ENCODE measurements at places on chromosomes 2 and 18.
A peak's percentile ranks its signal among the peaks of the same experiment; 100 is the strongest.

GRCh38 chr2:9397201-9397600 lies 26.1 kb downstream of the ITGB1BP1 start:
- DNase-seq, result no peak

GRCh38 chr2:185475914-185476313 lies 262.7 kb upstream of the FSIP2 start:
- no peak for DNase-seq

- DNase-seq, result no peak
Observed at GRCh38 chr18:37667836-37668235, 102.2 kb upstream of the CELF4 start.

DNA sequence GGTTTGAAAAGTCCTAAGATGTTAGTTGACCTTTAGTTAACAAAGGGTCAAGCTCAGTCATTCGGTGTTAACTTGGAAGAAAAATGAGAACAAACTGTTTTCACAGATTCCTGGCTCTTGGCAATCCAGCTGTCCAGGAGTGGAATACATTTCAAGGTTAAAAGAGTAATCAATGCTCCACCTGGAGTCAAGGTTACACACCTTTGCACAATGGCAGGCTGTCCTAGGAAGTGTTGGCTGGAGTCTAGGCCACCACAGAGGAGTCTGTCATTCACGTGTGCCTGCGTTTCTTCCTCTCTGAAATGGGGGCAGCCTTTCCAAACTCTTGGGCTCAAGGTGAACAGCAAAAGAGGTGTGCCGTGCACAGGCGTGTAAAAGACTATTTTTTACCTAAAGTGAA lies 6.3 kb upstream of the ID2 start:
- no peak for DNase-seq

GRCh38 chr2:108554528-108554927 lies 20.3 kb downstream of the LIMS1 start:
- no peak for DNase-seq

GRCh38 chr18:65942854-65943253 lies 192.0 kb downstream of the CDH7 start:
- no peak for DNase-seq

- DNase-seq, result peak; percentile 36
Observed at GRCh38 chr2:237726401-237726830, 72.2 kb upstream of the RBM44 start.

DNA sequence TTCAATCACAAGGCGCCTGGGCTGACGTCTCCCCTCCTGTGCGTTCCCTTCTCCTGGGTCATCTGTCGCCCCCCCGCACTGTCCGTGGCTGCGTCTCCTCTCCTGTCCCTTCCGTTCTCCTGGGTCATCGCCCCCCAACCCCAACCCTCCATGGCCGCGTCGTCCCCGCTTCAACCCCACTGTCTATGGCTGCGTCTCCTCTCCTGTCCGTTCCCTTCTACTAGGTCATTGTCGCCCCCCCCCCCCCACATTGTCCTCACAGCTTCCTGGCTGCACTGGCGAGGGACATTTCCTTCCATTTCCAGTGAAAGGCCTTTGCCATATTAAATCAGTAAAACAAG lies 118.9 kb downstream of the TMEM18 start:
- DNase-seq, result no peak

DNA sequence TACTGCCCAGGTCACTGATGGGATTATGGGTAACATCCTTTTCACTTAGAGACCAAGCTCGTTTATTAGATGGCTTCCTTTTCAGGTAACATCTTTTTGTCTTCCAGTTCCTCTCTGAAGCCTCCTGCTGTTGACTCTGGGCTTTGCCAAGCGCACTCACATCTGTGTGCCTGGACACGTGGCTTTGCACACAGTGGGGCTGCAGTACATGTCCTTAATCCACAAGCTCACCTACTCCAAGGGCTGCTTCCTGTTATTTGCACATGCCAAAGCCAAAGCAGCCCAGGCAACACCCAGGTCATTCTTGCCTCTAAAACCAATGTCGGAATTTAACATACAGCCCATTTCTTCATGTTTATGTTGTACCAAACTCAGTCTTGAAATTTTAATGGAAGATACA lies 124.2 kb upstream of the BOD1L2 start:
- DNase-seq, result no peak

- DNase-seq, result no peak
Observed at GRCh38 chr2:63788071-63788470, 53.6 kb upstream of the UGP2 start.

DNA sequence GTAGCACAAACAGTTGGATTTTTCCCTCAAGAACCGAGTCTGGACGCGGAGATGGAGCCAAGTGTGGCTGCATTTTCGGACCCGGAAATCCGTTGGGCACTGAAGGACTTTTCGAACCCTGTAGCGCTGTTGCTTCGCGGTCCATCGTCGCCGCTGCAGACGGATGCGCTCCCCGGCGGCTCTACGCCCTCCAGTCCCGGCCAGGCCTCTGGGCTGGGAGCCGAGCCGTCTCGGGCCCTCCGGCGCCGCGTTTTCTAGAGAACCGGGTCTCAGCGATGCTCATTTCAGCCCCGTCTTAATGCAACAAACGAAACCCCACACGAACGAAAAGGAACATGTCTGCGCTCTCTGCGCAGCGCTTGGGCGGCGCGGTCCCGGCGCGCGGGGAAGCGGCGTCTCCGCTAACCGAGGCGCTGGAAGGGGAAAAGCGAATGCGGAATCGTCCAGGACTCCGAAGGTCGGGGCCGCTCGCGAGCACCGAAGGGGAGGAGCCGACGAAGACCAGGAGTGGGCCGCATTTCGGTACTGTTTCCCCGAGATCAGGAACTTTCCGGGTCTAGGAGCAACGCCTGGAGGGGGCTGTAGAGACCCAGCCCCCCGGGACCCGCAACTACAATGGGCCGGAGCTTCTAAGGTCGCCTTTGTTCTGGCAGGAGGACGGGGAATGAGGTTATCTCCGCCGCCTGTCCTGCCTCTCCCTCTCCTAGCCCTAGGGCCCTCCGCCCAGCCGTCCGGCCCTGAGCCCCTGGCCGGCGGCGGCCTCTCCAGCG lies 3.2 kb downstream of the EMX1 start:
- DNase-seq, result no peak

- no peak for DNase-seq
Observed at GRCh38 chr2:71358931-71359671, 27.5 kb downstream of the ZNF638 start.

- no peak for DNase-seq
Observed at GRCh38 chr18:40577981-40578365, 1377.1 kb upstream of the PIK3C3 start.

DNA sequence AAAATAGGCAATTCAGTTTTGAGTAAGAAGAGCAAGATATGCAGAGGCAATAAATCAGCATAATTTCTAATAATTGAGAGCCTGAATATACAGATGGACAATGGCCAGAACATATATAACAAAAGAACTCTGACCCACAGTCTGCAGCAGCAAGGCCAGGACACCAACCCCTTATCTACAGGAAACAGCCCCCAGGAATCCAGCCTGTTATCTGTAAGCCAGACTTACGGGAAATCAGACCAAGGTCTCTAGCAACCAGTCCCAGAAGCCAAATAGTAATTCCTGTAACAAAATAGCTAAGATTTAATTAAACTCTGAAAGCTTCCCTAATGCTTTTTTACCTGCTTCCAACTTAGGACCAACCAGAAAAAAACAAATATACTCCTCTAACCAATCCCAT lies 434.5 kb upstream of the GYPC start:
- peak; percentile 4 for DNase-seq

- no peak for DNase-seq
Observed at GRCh38 chr18:38362286-38362792, 796.7 kb upstream of the CELF4 start.

DNA sequence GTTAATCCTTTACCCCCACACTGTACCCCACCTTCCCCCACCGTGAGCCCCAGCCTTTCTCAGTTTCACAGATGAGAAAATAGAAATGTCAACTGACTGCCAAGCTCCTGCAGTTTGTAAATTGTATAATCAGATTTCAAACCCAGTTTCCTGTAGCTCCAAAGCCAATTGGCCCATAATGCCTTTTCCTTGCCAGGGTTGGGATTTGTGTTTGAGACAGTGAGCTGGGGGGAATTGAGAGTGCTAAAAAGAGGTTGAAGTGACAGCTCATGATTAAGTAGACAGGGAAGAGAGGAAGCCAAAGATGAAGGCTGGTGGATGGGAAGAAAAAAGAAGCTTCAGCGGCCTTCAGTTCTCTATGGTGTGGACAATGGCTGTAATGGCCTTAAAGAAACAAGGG lies 10.7 kb downstream of the OSBPL6 start:
- DNase-seq, result no peak

GRCh38 chr2:232349946-232350635 lies 28.5 kb upstream of the ALPP start:
- no peak for DNase-seq

DNA sequence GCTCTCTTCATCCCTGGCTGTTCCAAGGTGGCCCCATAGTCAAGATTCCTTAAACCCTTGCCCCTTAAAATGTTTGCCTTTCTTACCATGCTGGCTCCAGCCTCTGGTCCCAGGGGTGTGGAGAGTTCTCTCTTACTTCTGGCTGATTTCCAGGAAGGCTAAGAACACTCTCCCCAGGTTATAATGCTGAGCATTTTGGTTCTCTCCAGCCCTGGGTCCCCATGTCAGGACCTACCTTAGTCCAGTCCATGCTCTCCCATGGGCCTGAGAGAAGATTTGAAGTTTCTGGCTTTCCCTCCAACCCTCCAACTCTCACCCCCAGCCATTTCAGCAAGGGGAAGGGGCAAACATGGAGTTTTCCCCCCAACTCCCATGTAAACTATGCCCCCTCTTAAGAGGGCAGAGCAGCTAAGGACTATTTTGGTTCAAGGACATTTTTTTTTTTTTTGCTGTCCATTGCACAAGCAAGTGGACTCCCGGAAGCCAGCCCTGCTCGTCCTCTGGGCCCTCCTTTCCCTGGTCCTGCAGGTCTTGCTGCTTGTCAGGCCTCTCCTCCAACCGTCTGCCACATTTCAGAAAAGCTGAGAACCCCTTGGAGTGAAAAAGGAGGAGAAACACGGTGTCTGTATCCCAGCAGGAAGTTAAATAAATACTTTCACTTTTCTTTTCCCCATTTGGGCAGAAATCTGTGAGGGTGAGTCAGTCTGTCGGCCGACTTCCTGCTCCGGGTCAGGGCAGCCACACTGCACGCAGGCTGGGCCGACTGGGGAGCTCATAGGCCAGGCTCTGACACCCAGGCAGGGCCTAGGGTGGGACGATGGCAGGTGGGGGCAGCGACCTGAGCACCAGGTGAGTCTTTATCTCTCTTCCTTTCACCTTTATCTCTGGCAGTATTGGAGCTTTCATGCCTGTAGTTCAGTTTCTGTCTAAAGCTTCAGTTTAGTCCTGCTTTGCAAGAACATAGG lies at the start of gene SP140L:
TSS of gene SP140L (plus strand) at position 741 of the 965 bp plus-strand sequence. CDS start at position 818, 77 bp downstream.
- peak; percentile 84 for DNase-seq

GRCh38 chr18:45402485-45403056 lies 212.7 kb upstream of the SLC14A2 start:
- DNase-seq, result no peak

- DNase-seq, result no peak
Observed at GRCh38 chr2:74253971-74254310, 55.5 kb downstream of the MTHFD2 start.

- DNase-seq, result no peak
Observed at GRCh38 chr18:37671530-37671929, 105.9 kb upstream of the CELF4 start.

- no peak for DNase-seq
Observed at GRCh38 chr2:32810909-32811495, 135.8 kb upstream of the LTBP1 start.

DNA sequence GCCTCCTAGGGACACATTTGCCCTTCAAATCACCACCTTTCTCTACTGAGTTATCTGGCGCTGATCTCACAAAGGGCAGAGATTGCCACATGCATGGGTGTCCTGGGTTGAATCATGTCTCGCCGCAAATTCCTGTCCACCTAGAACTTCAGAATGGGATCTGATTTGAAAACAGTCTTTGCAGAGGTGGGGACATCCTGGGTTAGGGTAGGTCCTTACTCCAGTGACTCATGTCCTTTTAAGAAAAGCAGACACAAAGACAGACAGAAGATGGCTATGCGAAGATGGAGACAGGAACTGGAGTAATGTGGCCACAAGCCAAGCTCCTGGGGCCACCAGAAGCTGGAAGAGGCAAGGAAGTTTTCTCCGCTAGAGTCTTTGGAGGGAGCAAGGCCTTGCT lies 197.4 kb upstream of the SMIM21 start:
- no peak for DNase-seq

DNA sequence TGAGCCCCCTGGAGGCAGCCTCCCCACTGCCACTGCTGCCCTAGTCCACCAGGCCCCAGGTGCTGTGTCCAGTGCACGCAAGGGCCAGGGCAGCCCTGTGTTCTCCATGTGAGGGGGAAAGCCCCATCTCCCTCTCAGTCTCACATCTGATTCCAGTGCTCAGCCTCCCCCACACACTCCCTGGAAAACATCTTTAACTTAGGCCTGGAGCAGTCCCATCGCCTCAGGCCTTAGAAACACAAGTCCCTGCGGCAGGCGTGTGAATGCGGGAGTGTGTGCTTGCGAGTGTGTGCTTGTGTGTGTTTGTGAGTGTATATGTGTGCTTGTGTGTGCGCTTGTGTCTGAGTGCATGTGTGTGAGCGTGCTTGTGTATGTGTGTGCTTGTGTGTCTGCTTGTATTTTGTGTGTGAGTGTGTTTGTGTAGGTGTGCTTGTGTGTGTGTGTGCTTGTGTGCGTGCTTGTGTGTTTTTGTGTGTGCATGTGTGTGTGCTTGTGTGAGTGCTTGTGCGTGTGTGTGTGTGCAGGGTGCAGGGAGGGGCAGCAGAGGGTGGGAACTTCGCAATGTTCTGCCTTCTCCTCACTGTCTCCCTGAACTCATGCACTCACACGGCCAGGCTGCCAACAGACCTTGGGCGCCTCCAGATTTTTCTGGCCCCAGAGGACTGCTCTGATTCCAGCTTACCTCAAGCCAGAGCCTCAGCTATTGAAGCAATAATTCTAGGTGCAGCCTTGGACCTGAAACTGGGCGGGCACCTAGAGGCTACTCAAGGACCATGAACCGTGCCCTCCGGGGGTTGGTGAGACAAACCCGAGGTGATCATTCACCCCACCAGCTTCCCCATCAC lies 139.6 kb downstream of the CABLES1 start:
- DNase-seq, result no peak

DNA sequence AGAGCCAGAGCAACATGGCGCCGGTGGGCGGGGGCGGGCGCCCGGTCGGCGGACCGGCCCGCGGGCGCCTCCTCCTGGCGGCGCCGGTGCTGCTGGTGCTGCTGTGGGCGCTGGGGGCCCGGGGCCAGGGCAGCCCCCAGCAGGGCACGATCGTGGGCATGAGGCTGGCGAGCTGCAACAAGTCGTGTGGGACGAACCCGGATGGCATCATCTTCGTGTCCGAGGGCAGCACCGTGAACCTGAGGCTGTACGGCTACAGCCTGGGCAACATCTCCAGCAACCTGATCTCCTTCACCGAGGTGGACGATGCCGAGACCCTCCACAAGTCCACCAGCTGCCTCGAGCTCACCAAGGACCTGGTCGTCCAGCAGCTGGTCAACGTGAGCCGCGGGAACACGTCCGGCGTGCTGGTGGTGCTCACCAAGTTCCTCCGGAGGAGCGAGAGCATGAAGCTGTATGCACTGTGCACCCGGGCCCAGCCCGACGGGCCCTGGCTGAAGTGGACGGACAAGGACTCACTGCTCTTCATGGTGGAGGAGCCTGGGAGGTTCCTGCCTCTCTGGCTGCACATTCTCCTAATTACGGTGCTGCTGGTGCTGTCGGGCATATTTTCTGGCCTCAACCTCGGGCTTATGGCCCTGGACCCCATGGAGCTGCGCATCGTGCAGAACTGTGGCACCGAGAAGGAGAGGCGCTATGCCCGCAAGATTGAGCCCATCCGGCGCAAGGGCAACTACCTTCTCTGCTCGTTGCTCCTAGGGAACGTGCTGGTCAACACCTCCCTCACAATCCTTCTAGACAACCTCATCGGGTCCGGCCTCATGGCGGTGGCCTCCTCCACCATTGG lies 507 bp downstream of the CNNM4 start:
- DNase-seq, result peak; percentile 25
